ENCODE measurements at places on chromosomes 7 and 10.

GRCh38 chr10:69383558-69383957 is 33.2 kb downstream of the TACR2 start:
- DNase-seq = no peak

DNA sequence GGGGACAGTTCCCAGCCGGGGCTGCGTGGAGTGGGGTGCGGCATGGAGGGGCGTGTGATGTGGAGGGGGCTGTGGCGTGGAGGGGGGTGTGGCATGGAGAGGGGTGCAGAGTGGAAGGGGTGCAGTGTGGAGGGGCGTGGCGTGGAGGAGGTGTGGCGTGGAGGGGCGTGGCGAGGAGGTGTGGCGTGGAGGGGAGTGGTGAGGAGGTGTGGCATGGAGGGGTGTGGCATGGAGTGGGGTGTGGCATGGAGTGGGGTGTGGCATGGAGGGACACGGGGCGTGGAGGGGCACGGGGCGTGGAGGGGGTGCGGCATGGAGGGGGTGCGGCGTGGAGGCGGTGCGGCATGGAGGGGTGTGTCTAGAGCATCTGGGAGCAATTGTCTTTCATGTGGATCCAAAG is 33.6 kb downstream of the NKX6-2 start:
- DNase-seq = no peak

- DNase-seq = no peak
These were observed 259.2 kb downstream of the HDAC9 start for GRCh38 chr7:18754766-18755165.

GRCh38 chr10:79333513-79333912 is 13.8 kb upstream of the PPIF start:
- no peak for DNase-seq

- DNase-seq = no peak
These were observed 46.8 kb upstream of the C10orf120 start for GRCh38 chr10:122746408-122746807.

DNA sequence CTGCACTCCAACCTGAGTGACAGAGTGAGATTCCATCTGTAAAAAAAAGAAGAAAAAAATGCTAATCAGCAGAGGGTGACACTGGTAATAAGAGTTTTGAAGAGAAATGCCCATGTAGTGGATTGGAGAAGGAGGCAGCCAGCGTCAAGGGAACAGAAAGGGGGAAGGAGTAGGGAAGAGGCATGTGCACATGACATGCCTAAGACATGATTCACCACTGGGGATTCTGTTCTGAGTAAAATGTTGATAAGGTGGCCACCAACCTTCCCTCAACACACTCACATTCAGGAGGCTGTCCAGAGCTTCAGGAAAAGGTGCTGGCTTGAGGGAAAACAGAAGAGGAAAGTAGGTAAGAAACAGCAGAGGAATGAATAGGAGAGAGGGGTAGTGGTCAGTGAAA is 39.9 kb downstream of the AKR1D1 start:
- DNase-seq = no peak

- DNase-seq = no peak
These were observed 112.3 kb upstream of the FZD1 start for GRCh38 chr7:91151916-91152315.

Measured in right kidney (tissue), 9 donors.